ENCODE measurements at places on chromosomes 5 and 9.

- no peak for DNase-seq
These were observed 99.4 kb downstream of the DRD1 start for GRCh38 chr5:175344331-175345195.

- no peak for DNase-seq
These were observed 17.5 kb downstream of the SLC31A1 start for GRCh38 chr9:113238859-113239232.

DNA sequence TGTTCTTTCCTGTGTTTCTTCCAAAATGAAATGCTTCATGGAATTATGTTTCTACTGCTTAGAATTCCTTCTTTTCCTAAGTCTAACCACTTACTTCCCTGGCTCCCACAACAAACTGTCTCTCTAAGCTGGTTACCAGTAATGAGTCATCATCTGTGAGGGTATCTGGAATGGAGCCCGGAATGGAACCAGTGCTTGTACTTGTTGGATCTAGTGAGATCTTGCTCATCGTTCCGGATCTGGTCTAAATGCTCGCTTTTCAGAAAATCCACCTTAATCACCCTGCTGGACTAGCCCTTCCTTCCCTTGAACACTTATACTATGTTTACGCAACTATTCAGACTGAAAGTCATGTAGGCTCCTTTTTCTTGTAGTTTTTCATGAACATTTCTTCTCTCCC, 184.8 kb downstream of the PBX3 start:
- DNase-seq: peak; percentile 19

- DNase-seq: no peak
These were observed 170.2 kb upstream of the NREP start for GRCh38 chr5:111927191-111927590.

DNA sequence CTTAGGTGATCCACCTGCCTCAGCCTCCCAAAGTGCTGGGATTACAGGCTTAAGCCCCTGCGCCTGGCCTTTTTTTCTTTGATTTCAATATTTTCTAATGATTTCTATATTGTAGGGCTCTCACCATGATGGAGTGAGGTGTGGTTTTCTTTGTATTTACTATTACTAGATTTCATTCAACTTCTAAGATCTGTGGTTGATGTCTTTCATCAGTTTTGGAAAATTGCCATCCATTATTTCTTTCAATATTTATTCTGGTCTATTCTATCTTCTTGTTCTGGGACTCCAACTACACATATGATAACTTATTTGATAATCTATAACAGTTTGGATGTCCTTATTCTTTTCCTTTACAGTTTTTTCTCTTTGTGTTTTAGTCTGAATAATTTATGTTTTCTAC, 31.9 kb downstream of the FBXO4 start:
- DNase-seq: no peak

DNA sequence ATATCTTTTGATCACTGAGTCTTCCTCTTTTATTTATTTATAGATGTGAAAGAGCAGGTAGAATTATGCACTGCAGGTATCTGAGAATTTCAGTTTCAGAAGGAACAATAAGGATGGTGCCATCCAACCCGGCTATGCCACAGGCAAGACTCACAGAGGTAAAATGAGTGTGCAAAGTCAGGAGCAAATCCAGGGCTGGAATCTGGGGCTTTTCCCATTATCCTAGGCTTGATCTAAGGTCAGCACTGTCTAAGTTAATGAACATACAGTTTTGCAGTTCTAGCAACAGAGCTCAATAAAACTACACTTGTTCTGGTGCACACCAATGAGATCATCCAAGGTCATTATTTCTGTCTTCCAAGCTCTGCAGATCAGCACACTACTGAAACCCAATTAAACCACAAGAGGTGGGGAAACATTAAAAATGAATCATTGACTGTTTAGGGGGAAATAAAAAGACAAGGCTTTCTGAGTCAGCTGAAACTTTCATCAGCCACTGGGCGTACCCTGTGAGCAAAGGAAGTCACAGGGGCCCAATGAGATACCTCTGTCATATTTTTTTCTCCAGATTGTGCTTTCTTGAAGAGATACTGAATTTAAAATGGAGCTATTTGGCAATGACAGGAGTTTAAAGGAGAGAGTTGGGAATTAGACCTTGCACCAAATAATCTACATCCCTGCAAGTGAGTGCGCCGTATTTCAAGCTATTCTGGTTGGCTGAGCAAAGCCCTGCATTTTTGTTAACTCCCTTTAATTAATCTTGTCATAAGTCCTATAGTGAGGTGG, 662.2 kb upstream of the ZNF608 start:
- peak; percentile 29 for DNase-seq

DNA sequence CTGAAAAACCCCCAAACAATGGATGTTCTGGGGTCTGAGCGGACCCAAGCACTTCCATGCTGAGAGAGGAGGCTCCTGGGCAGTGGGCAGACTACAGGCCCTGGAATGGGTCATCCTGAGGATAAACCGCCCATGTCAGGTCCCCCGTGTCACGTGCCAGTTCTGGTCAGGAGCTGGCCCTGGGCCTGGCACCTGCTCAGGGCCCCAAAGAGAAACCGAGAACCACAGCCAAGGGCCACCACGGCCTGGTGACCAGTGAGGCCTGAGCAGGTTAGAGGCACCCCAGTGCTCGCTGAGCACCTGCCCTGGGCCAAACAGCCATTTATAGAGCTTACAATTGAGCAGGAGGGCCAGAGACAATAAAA, 15.8 kb downstream of the LMAN2 start:
- no peak for DNase-seq

DNA sequence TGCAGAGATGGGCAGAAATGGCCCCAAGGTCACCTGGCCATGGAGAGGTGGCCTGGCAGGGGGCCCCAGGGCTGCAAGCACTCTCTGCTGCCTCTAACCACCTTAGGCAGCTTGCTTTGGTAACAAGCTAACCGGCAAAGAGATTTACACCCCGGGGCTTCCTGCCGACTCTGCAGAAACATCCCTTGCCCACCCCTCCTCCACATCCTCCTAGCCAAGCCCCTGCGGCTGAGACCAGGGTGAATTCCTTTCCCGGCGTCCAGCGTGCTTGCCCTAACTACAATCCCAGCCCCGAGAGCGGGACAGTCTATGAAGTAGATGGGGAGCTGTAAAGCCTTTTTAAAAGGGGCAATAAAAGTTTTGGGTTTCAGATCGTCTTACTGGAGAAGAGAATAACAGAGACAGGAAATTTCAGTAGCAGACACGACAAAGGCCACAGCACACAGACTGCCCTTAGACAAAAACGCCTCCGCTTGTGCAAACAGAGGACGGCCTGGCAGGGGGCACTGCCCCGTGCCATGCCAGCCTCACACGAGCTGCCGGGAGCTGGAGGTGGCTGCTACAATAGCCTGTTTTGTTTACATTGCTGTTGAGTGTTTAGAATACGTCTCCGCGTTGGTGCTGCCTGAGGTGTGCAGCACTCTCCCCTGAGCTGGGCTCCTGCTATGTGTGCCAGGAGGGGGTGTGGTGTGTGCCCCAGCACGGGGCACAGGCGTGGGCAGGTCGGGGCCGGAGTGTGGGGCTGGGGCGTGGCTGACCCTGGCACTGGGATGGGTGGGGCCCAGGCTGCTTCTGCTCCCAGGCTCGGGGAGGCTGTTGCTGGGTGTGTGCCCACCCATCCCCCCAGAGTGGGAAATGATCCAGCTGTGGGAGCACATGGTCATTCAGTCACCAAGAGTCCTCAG, 15.3 kb downstream of the MYMK start:
- DNase-seq: peak; percentile 89

DNA sequence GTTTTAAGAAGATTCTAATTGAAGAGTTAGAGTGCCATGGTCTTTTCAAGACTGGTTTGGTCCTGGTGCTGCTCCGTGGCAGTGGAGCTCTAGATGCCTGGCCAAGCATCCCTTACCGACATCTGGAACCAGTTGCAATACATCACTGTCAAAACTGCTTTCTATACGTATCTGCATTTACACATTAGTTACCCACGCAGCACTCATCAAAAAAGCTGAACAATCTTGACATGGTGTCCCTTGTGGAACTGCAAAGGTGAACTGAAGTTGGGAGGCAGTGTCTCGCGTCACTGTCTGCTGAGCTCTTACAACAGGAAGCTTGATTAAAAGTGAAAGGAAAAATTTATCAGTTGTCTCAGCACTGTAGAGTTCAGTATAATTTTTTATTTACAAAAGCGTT, 82.6 kb downstream of the PBX3 start:
- no peak for DNase-seq

GRCh38 chr5:54403885-54404416, 51.5 kb upstream of the HSPB3 start:
- DNase-seq: no peak

DNA sequence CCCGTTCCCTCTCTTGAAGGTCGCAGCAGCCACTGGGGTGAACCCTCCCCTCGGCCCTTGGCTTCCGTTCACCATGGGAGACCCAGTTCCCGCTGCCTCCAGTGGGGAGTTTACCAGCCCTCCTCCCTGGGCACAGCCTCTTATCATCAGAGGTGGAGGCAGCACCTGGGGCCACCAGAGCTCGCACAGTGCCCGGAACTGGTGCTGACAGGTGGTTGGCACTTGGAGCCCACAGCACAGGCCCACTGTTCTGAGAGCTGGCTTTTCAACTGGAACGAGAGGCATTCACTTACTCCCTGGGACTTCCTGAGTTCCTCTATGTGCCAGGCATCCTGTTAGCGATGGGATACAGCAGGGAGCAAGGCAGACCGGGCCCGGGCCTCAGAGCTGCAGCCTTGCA, 106.8 kb upstream of the FCN2 start:
- no peak for DNase-seq

- no peak for DNase-seq
These were observed 5.2 kb downstream of the ANKDD1B start for GRCh38 chr5:75616371-75616881.

All from NCI-H1105 treated with DMSO at 0.1 percent for 48 hours (cell line).